GM19239 (cell line): ENCODE measurements at places on chromosomes 5 and 9.

- DNase-seq = no peak
Observed at GRCh38 chr5:96111080-96111756, 149.6 kb upstream of the ELL2 start.

DNA sequence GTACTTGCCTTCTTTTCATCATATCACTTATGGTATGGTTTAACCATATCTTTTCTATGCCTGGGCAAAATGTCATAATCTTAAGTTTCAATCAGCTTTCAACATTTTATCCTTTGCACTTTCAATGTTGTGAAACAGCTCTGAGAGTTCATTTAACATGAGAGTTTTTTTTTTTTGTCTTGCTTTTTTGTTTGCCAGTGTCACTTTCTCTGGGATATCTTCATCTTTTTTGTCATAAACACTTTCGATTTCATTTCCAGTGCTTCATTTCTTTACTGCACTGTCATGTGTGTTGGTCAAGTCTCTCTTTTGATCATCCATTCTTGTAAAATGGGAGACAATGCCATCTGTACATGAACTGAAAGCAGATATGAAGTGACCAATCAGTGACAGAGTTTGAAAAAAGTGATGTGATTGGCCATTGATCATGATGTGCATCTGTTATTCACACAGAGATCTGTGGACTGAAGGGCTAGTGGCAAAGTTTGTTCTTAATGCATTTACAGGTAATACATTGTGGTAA lies 7.5 kb upstream of the POU5F2 start:
- no peak for DNase-seq

DNA sequence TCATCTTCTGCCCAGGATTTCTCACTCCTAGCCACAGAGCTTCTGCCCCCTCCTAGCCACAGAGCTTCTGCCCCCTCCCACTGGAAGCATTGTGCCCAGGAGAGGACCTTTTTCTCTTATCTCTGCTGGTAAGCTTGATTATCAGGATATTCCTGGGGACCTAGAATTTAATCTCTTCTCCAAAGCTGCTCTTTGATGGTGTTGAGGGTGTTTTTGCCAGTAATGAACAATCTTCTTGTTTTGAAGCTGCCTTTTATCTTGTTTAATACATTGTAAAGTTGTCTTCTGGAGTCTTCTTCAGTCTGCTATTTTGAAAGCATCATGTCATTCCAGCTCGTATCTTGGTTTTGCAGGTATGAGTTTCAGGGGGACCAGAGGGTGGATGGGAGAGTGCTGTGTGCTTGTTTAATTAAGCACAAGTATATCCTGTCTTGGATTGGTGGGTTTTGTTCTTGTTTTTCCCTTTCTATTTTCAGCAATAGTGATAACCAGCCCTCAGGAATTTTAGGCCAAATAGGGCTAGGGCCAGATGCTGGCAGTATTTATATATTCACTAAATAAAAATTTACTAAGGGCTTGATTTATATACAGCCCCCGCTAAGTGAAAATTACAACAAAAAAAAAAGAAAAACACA lies 214.0 kb upstream of the DMRT1 start:
- no peak for DNase-seq

DNA sequence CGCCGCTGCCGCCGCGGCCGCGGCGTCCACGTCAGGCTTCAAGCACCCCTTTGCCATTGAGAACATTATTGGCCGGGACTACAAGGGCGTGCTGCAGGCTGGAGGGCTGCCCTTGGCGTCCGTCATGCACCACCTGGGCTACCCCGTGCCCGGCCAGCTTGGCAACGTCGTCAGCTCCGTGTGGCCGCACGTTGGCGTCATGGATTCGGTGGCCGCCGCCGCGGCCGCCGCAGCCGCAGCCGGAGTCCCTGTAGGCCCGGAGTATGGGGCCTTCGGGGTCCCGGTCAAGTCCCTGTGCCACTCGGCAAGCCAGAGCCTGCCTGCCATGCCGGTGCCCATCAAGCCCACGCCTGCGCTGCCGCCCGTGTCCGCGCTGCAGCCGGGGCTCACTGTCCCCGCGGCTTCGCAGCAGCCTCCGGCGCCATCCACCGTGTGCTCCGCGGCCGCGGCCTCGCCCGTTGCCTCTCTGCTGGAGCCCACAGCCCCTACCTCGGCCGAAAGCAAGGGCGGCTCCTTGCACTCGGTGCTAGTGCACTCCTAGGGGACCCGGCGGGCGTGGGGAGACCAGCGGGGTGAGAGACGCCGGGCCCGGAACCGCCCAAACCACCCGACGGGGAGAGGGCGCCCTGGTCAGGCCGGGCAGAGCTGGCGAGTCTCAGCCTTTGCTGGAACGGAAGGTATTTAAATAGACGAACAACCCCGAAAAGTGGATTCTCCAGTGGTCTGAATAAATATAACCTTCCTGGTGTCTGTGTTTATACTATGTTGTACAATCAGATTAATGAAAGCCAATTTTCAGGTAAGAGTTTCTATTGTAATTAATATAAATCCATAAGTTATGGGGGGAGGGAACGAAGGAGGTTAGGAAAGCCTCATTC lies 1.2 kb downstream of the FOXB2 start:
- no peak for DNase-seq

- DNase-seq = no peak
Observed at GRCh38 chr9:18588002-18588401, 114.0 kb downstream of the ADAMTSL1 start.

DNA sequence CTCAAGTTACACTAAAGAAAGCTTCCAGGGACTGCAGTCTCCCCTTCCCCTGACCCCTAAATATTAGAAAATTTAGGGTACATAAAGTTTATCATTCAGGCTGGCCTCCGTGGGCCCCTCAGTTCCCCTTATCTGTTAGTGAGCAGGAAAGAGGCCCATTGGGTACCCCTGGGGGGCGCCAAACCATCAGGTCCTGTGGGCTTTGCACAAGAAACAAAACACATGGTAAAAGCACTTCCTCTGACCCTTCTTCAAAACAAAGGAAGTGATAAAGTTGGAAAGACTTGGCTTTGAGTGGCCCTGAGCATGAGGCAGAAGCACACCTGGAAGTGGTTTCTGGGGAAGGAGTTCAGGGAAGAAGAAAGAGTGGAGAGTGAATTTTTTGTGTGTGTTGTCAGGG lies 213.0 kb downstream of the SMARCA2 start:
- DNase-seq = no peak

DNA sequence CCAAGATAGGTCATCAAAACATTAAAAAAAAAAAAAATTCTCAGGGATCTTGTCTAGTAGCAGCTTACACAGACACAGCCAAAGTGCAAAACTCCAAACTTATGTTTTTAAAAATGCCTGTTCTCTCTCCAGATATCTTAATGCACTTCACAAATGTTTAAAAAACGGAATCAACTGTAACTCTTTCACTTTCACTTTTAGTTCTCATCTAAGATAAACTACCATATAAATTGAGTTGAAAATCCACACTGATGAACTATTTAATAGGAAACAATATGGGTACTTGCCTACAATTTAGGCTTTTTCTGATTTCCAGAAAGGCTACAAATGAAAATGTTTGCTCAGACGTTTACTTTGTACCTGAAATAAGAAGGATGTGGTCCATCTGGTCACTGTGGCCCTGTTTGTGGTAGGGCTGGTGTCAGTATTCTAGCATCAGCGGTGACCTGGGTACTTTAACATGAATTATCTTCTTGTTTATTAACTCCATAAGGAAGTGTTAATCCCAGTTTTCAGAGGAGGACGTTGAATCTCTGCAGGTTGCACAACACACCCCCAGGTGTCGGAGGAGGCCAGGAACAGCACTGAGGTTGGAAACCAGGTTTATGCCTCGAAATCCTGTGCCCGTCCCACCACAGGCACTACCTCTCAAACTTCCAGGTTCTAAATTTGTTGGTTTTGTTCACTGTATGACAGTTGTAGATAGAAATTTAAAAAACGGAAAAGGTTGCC lies 13.3 kb upstream of the LPCAT1 start:
- DNase-seq = no peak

DNA sequence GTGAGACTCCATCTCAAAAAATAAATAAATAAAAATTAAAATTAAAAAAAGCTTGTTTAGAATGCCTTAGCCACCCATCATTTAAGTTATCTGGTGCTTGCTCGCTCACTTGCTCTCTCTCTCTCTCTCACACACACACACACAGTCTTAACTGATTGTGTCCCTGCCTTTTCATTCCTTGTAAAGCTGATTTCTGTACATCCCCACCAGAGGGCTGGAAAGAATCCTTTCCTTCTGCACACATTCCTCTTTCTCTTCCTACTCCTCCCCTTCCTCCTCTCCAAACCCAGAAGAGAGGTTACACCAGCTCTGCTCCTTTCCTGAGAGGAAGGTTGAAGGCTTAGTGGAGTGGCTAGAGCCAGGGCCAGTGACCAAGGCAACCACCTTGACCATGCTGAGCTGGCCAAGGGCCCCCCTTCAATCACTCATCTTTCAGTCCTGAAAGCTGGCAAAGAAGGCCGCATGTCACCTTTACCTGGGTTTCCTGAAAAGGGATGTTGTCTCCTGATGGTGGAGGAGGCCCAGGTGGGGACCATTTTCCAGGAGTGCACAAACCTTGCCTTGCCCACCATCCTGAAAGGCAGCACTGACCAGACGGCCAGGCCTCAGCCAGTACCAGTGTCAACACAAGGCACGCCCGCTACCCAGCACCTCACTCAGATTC lies 25.6 kb downstream of the STK10 start:
- no peak for DNase-seq

GRCh38 chr5:99922386-99922785 lies 612.8 kb upstream of the FAM174A start:
- DNase-seq = no peak

DNA sequence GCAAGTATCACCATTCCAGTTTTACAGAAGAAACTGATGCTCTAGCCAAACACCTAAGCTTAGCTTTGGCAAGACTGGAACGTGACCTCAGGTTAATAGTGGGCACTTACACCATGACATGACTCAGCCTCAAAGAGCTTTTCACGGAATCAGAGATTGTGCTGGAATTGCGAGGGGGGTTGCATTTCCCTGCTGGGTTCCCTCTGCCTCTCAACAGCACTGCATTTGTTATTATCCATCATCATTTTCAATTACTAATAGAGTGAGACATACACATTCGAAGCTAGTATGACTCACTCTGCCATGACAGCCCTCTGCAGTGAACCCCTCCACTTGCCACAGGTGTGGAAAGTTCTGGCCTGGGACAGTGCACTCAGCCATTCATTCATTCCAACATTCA lies 8.0 kb downstream of the SPOCK1 start:
- DNase-seq = no peak

DNA sequence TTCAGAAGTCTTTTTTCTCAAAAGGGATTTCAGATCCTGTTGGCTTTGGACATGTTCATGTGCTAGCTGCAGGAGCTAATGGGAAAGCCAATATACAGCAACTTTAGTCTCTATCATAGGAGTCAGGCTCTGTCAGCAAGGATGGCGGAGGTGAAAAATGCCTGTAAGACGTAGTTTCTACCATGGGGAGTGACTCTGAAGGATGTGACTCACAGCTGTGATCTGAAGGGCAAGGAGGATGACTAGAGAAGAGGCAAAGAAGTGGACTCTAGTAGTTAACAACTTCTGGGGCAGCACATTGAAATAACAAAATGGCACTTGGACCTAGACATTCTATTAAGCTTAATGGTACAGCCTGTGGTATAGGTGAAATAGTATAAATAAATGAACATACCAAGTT lies 3.1 kb upstream of the NDUFS4 start:
- no peak for DNase-seq

GRCh38 chr9:93640027-93640426 lies 63.6 kb downstream of the PHF2 start:
- no peak for DNase-seq

GRCh38 chr5:171667341-171668096 lies 118.1 kb upstream of the SMIM23 start:
- DNase-seq = no peak

- DNase-seq = no peak
Observed at GRCh38 chr5:144207875-144208444, 37.3 kb downstream of the KCTD16 start.

GRCh38 chr5:118906947-118907346 lies 81.4 kb downstream of the DTWD2 start:
- no peak for DNase-seq

DNA sequence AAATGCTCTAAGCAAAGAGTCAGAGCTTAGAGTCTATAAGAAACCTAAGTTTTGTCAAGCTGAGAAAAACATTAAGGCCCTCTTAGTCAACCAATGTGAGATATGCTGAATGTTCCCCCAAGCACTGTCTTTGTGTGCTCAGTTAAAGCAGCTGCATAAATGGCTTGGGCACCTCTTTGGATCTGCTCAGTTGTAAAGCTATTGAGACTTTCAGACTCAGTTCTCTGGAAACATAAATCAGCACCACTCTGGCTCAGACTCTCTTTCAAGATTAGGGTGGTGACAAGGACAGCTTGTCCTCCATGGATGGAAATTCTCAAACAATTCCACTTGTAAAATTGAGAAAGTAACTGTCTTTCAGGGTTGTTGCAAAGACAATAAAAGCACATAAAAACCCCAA lies 807.9 kb downstream of the PRELID2 start:
- no peak for DNase-seq

- no peak for DNase-seq
Observed at GRCh38 chr9:12759761-12760160, 15.1 kb upstream of the LURAP1L start.

DNA sequence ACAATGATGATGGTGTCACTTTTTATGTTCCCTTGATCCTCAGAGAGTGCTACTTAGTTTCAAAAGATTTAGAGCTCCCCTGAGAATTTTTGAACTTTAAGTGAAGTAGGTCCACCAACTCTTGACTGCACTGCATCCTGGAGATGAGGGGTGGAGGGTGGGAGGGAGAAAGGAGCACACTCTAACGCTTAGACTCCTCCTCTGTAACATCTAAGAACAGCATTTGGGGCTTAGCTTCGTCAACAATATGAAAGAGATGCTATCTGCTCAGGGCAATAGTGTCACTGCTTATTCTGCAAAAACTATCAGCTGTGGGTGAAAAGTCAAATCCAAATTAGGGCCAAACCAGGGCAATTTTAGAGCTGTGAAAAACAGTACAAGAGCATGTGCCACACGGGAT lies 242.8 kb upstream of the EFNA5 start:
- DNase-seq = no peak

DNA sequence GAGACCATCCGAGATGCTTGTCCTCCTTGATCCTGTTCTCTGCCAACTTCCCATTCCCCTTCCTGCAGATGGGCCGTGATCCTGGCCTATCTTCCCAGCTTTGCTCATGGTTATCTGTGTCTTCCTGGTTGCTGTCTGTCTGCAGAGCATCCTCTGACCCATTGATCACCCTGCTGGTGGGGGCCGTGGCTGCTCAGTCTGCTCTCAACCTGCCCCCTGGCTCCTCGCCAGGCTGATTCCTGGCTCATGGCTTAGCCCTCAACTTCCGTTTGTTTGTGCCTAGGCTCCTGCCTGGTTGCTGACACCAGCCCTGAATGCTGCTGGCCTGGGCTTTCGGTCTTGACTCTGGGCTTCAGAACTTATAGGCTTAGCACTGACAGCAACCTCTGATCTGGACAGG lies 67.1 kb upstream of the SMIM15 start:
- DNase-seq = no peak
